Left lung (tissue), 14 donors: ENCODE measurements at places on chromosomes 12 and 14. TPM values are rescaled to one million over a fixed set of nuclear protein-coding genes. Genes with fewer than 3 reads are reported as not detected.

The PLEKHD1 gene
- total RNA-seq: 0.61 TPM

The TSPAN19 gene
- total RNA-seq: not detected

The IRF9 gene
- total RNA-seq: 131 TPM

The ZDHHC22 gene
- total RNA-seq: not detected

The MLXIP gene
- 48.1 TPM for total RNA-seq

The DHRS1 gene
- 50.2 TPM for total RNA-seq

The PARPBP gene
- 4.4 TPM for total RNA-seq

The KRT78 gene
- total RNA-seq: not detected

The KRT73 gene
- total RNA-seq: not detected

The MYL2 gene
- total RNA-seq: 3.0 TPM

The KDM5A gene
- total RNA-seq: 66.9 TPM

The DENR gene
- total RNA-seq: 35.7 TPM

The GALNT16 gene
- total RNA-seq: 3.0 TPM

The OTUB2 gene
- total RNA-seq: 1.2 TPM

The TAS2R9 gene
- total RNA-seq: not detected

The MORN3 gene
- 1.0 TPM for total RNA-seq

The DIO3 gene
- total RNA-seq: 0.84 TPM
